ENCODE measurements at places on chromosomes 6 and 20.
A peak's percentile ranks its signal among the peaks of the same experiment; 100 is the strongest.

DNA sequence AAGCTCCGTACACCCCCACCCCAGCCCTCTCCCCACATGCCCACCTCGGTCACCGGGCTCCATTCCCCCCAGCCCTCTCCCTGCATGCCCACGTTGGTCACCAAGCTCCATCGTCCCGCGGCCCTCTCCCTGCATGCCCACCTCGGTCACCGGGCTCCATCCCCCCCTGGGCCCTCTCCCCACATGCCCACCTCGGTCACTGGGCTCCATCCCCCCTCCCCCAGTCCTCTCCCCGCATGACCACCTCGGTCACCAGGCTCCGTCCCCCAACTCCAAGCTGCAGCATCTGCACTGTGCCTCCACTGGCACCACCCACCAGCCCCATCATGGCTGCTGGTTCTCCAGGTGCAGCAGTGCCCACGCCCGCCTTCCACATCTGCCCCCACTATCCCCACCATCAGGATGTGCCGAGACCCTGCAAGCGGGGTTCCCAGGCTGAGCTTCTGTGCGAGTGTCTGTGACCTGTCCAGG, 16.8 kb downstream of the TAF4 start:
- no peaks in the 10 kb centered on the region for H3K27me3 ChIP-seq
- no peaks in the 10 kb centered on the region for H3K4me1 ChIP-seq
- no peak overlapping the region for H3K4me3 ChIP-seq
- H3K36me3 ChIP-seq, result no peaks in the 10 kb centered on the region

- H3K36me3 ChIP-seq, result no peaks in the 10 kb centered on the region
- H3K27ac ChIP-seq, result no peak overlapping the region
- H3K4me1 ChIP-seq, result no peaks in the 10 kb centered on the region
Measured at GRCh38 chr6:84282550-84282949, 55.1 kb upstream of the CEP162 start.

DNA sequence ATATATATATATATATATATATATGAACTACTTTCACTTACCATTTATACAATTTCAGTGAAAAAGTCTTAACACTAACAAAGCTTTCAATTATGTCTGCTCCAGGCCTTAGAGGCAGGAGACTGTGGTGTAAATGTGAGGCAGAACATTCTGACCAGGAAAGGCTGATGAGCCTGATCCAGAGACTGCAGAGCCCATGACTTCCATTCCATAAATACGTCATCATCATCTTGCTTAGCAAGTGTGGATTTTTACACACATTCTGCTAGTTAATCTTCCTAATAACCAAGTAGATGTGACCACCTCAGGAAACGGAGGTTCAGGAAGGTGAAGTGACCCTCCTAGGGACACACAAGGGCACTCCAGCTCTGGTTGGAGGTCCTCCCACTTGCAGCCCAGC, 14.9 kb downstream of the TRERF1 start:
- no peak for DNase-seq
- no peaks in the 10 kb centered on the region for H3K27me3 ChIP-seq
- peaks cover 39% of the 10 kb centered on the region for H3K36me3 ChIP-seq
- H3K4me1 ChIP-seq, result peaks cover 10% of the 10 kb centered on the region

DNA sequence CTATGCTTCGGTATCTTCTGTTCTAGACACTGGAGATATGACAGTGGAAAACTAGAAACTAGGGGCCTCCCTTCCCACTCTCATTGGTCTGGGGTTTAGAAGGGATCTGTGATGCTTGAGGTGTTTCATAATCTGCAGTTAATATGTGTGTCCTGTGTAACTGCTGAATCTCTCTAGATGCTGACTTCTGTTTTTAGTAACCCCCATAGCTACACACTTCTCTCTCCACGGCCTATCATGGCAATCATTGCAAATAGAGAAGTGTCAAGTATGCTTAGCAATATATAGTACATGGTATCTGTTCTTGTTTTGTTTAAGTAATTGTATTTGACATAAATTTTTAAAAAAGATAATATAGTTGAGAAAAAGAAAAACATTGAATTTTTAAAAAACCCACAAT, 394.6 kb upstream of the MMS22L start:
- H3K27me3 ChIP-seq, result no peaks in the 10 kb centered on the region
- no peak overlapping the region for H3K27ac ChIP-seq
- no peaks in the 10 kb centered on the region for H3K4me1 ChIP-seq
- H3K36me3 ChIP-seq, result no peaks in the 10 kb centered on the region

DNA sequence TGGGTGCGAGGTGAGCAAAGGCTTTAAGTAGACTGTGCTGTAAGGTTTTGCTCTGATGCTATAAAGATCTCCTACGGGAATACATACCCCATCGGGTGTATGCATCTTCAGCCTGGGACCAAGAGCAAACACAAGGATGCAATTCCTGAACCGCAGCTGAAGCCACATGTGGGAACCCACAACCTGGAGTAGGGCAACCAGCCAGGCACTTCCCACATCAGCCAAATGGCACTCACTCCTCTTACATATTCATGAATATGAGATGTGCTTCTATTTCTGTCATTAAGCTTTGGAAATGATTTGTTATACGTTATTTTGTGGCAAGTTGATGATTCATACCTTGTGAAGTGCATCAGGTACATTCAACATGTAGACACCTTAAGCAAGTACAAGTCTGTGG, 619.2 kb downstream of the C6orf118 start:
- no peak overlapping the region for H3K4me3 ChIP-seq
- H3K27me3 ChIP-seq, result no peaks in the 10 kb centered on the region
- H3K36me3 ChIP-seq, result no peaks in the 10 kb centered on the region
- no peaks in the 10 kb centered on the region for H3K4me1 ChIP-seq
- DNase-seq, result no peak

GRCh38 chr20:22204801-22205200, 379.6 kb downstream of the FOXA2 start:
- no peak overlapping the region for H3K27ac ChIP-seq
- H3K36me3 ChIP-seq, result no peaks in the 10 kb centered on the region
- no peak overlapping the region for H3K4me3 ChIP-seq
- no peaks in the 10 kb centered on the region for H3K27me3 ChIP-seq
- no peak for DNase-seq
- no peaks in the 10 kb centered on the region for H3K4me1 ChIP-seq

DNA sequence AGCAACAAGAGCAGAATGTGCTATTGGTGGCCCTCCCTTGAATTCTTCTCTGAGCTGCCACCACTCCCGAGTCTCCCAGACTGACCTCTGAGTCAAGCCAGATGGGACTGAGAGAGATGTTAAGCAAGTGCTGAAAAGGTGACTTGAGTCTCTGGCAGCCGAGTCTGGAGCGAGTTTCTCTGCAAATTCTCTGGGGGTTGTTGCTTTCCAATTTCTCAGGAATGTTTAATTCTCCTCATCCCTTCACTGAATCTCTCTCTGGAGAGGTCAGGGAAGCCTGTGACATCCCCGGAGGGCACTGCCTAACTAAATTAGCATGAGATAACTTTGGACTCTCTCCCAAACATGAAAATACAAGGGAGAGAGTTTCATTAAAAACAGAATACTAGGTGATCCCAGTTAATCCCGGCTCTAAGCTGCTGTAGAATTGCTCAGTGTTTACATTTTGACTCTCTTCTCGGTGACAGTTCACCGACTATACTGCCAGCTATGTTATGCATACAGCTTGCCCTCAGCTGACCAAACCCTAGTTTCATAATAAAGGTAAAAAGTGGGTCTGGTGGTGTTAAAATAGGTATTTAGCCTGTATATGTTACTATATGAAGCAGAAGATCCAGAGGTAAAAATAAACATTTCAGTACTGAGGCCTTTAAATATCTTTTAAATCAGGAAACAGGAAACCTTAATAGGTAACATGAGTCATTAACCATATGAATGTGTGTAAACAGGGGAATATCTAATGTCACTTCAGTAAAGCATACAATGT, 157.9 kb downstream of the FOXC1 start:
- no peak overlapping the region for H3K4me3 ChIP-seq
- no peak for DNase-seq
- no peaks in the 10 kb centered on the region for H3K36me3 ChIP-seq
- no peaks in the 10 kb centered on the region for H3K4me1 ChIP-seq
- H3K27ac ChIP-seq, result peak overlapping the region; percentile 51
- no peaks in the 10 kb centered on the region for H3K27me3 ChIP-seq

GRCh38 chr6:69622230-69622629, 174.6 kb downstream of the LMBRD1 start:
- no peaks in the 10 kb centered on the region for H3K27me3 ChIP-seq
- H3K4me1 ChIP-seq, result no peaks in the 10 kb centered on the region
- DNase-seq, result no peak
- H3K36me3 ChIP-seq, result no peaks in the 10 kb centered on the region

- no peaks in the 10 kb centered on the region for H3K4me1 ChIP-seq
- no peak overlapping the region for H3K4me3 ChIP-seq
- H3K36me3 ChIP-seq, result no peaks in the 10 kb centered on the region
- no peak overlapping the region for H3K27ac ChIP-seq
- H3K27me3 ChIP-seq, result no peaks in the 10 kb centered on the region
Measured at GRCh38 chr6:20172842-20173456, 39.3 kb downstream of the MBOAT1 start.

DNA sequence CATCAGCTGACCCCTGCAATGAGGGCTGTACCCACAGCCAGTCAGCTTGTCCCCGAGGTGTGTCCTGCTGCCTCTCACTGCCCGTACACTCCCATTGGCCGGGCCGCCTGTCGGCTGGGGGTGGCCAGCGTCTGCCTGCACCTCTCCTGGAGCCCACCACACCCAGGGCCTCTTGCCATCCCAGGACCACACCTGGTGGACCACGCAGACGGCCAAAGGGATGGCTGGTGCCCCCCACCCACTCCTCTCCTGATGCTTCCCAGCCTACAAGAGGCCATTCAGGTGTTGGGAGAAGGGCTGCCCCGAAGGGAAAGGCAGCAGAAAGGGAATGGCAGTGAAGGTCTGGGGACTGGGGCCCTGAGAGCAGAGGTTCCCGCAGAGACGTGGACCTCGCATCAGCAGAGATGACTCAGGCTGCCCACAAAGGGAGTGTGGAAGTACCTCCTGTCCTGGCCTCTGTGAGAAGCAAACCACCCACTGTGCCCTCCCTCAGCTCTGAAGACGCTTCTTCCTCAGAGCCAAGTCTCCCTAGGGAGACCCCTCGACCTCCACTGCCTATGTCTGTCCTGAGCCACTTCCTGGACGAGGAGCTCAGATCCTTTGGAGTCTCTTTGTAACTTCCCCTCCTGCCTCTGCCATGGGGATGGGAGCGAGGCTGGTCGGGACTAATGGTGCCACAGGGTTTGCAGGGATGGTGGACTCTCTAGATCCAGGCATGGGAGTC, 60.9 kb downstream of the PYGB start:
- DNase-seq, result no peak
- H3K27me3 ChIP-seq, result no peaks in the 10 kb centered on the region
- H3K4me1 ChIP-seq, result peaks cover 24% of the 10 kb centered on the region
- H3K27ac ChIP-seq, result peak overlapping the region; percentile 75

DNA sequence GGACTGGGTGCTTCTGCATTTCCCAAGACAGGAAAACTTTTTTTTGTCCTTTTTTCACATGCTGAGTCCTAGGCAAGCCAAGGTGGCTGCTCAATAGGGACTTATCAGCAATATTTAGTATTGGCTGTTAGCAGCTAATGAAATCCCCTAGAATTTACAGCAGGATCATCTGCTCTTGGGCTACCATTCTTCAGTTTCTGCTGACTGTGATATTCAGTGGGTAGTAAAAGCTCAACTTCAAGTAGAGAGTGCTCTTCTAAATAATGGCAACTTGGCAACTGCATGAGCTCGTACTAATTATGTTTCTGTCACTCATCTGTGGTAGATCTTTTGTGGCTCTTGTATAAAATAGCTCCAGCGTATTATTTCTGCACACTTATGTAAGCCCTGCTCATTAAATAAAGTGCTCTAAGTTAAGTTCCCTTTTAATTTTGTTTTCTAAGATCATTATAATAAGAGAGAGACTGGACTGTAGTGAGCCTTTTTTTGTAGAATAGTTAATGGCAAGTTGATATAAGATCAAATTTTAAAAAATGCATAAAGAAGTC, 110.3 kb downstream of the SLC35F1 start:
- H3K27ac ChIP-seq, result no peak overlapping the region
- H3K27me3 ChIP-seq, result no peaks in the 10 kb centered on the region
- no peak for DNase-seq
- no peak overlapping the region for H3K4me3 ChIP-seq
- H3K4me1 ChIP-seq, result no peaks in the 10 kb centered on the region
- no peaks in the 10 kb centered on the region for H3K36me3 ChIP-seq

GRCh38 chr6:130527173-130527572, 161.4 kb downstream of the TMEM200A start:
- no peak overlapping the region for H3K27ac ChIP-seq
- no peak overlapping the region for H3K4me3 ChIP-seq
- no peaks in the 10 kb centered on the region for H3K27me3 ChIP-seq
- no peaks in the 10 kb centered on the region for H3K36me3 ChIP-seq

- DNase-seq, result no peak
- no peaks in the 10 kb centered on the region for H3K27me3 ChIP-seq
- H3K4me1 ChIP-seq, result no peaks in the 10 kb centered on the region
- H3K27ac ChIP-seq, result no peak overlapping the region
- no peak overlapping the region for H3K4me3 ChIP-seq
- no peaks in the 10 kb centered on the region for H3K36me3 ChIP-seq
Measured at GRCh38 chr6:150567823-150568383, 31.8 kb upstream of the PLEKHG1 start.

DNA sequence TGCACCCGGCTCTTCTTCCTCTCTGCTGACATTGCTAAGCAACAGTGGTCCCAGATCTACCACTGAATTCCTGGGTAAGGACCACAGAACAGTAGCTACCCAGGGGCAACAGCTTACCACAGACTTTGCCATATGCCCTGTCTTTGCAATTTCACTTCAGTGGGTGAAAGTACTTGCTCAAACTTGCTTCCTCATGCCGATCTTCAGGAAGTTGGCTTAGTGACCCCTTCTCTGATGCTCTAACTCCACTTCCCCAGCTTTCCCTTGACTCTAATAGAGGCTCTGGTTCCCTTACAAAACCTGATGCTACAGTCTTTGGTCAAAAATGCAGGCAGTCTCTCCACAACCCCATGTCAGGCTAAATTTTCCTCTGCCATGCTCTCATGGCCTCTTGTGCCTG, 3.3 kb upstream of the TAAR5 start:
- no peaks in the 10 kb centered on the region for H3K27me3 ChIP-seq
- H3K36me3 ChIP-seq, result no peaks in the 10 kb centered on the region
- DNase-seq, result no peak
- H3K4me1 ChIP-seq, result no peaks in the 10 kb centered on the region
- H3K4me3 ChIP-seq, result no peak overlapping the region

GRCh38 chr20:32969356-32970114, 34.7 kb downstream of the SUN5 start:
- no peak overlapping the region for H3K4me3 ChIP-seq
- H3K36me3 ChIP-seq, result no peaks in the 10 kb centered on the region
- H3K27ac ChIP-seq, result no peak overlapping the region

GRCh38 chr20:48194583-48194982, 409.3 kb upstream of the SULF2 start:
- DNase-seq, result no peak
- peak overlapping the region; percentile 16 for H3K27ac ChIP-seq
- no peaks in the 10 kb centered on the region for H3K36me3 ChIP-seq
- no peaks in the 10 kb centered on the region for H3K27me3 ChIP-seq

GRCh38 chr6:170266061-170266825, 24.6 kb downstream of the DLL1 start:
- peak overlapping the region; percentile 16 for H3K4me3 ChIP-seq
- H3K27ac ChIP-seq, result peak overlapping the region; percentile 81
- H3K27me3 ChIP-seq, result no peaks in the 10 kb centered on the region
- DNase-seq, result no peak
- no peaks in the 10 kb centered on the region for H3K4me1 ChIP-seq
- H3K36me3 ChIP-seq, result no peaks in the 10 kb centered on the region
